ENCODE measurements at places on chromosomes 1 and 21. TPM values are rescaled to one million over a fixed set of nuclear protein-coding genes. Genes with fewer than 3 reads are reported as not detected.

The DIO1 gene
- total RNA-seq: not detected

The UHMK1 gene
- total RNA-seq: 47.0 TPM

The PIK3CD gene
- 13.2 TPM for total RNA-seq

The S100A8 gene
- not detected for total RNA-seq

The FCGR3A gene
- total RNA-seq: not detected

The OR2L13 gene
- total RNA-seq: not detected

The GPR3 gene
- 0.44 TPM for total RNA-seq

The CRP gene
- not detected for total RNA-seq

The C1orf226 gene
- total RNA-seq: 4.2 TPM

The ACBD3 gene
- 37.4 TPM for total RNA-seq

The UBL4B gene
- total RNA-seq: not detected
